ENCODE measurements at places on chromosomes 7 and 10.
A peak's percentile ranks its signal among the peaks of the same experiment; 100 is the strongest.

GRCh38 chr7:27210441-27211083 lies 10.7 kb upstream of the HOXA13 start:
- peak; percentile 85 for DNase-seq

GRCh38 chr10:117364110-117364960 lies 10.9 kb downstream of the PDZD8 start:
- no peak for DNase-seq

DNA sequence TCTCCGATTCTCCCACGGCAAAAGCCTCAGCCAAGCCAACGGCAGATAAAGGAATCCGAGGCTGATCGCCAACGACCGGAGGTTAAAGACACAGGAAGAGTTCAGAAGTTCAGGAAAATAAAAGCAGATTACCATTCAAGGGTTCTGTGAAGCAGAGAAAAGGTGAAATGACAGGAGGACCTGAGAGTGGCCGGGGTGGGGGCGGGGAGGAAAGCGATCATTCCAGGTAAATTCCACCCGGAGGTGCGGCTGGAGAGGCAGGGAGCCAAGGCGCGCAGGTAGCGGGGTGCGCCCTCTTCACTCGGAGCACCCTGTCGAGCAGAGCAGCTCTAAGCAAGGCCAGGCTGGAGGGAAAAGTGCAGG lies 35.3 kb upstream of the SEPHS1 start:
- no peak for DNase-seq

DNA sequence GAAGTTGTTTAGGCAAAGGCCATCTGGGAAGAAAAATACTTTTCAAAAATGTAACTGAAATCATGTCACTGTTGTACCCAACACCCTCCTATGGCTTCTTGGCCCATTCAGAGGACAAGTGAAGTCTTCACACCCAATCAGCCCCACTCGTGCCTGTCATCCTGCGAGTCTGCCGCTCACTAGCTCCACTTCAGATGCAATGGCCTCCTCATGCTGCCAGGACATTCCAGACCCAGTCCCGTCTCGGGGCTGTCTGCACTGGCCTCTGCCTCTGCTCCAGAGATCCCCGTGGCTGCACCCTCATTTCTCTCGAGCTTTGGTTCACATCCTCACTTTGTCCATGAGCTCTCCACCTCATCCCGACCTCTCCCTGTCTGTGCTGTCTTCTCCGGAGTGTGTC lies 227.1 kb downstream of the KCNMA1 start:
- no peak for DNase-seq

GRCh38 chr7:99794585-99795502 lies 10.9 kb upstream of the CYP3A4 start:
- DNase-seq = no peak

GRCh38 chr10:3838460-3839437 lies 53.7 kb upstream of the KLF6 start:
- no peak for DNase-seq

Data from SK-N-SH (cell line).